ENCODE measurements at places on chromosomes 2 and 18.
A peak's percentile ranks its signal among the peaks of the same experiment; 100 is the strongest.

- DNase-seq = no peak
These were observed 191.7 kb upstream of the NDUFV2 start for GRCh38 chr18:8910843-8911242.

GRCh38 chr2:238370823-238371372 is 50.6 kb downstream of the TRAF3IP1 start:
- peak; percentile 87 for DNase-seq

GRCh38 chr2:127578411-127578810 is 42.9 kb downstream of the MYO7B start:
- no peak for DNase-seq

DNA sequence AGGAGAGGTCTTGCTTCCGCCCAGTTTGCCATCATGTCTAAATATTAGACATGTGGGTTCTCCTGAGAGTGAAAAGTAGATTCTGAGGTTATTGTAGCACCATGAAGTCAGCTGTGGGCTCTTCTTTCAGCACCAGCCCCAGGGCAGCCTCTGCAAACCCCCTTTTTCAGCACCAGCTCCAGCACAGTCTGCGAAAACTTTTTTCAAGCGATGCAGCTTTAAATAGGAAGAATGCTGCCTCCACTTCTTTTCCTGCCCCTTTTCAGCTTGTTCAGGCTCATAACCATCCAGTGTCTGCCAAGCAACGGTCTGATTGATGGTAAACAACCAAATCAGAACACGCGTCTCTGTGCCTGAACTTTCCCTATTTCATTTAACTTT is at the start of gene COL5A2:
COL5A2 (minus strand) TSS at position 192 of the 381 bp plus-strand sequence; CDS start at position 35, 157 bp downstream.
- DNase-seq = no peak

- DNase-seq = no peak
These were observed 149.0 kb downstream of the ADCYAP1 start for GRCh38 chr18:1053331-1054315.

DNA sequence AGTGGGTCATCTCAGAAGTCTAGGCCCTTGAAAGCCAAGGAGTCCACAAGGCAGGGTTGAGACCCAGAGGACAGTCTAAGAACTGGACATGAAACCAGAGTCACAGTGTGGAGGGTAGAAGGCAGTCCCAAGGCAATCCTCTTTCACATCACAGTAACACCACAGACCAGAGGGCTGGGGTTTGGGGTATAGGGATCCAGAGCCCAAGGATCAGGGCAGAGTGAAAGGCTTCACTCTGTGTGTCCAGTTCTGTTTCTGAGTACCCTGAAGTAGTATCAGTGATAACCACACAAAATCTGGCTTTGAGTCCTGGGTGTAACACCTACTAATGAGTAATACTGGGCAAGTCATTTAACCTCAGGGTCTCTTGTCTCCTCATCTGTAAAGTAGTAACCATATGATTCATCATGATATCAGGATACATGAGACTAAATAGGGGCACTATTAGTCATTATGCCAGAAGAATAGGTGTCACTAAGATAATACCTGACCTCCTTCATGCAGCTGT is 91.0 kb downstream of the ICA1L start:
- no peak for DNase-seq

GRCh38 chr2:69046221-69046662 is 33.3 kb downstream of the ANTXR1 start:
- no peak for DNase-seq

- DNase-seq = no peak
These were observed 196.4 kb downstream of the ARL4C start for GRCh38 chr2:234300391-234300925.

- no peak for DNase-seq
These were observed 92.5 kb upstream of the LRATD1 start for GRCh38 chr2:14540015-14540414.

- no peak for DNase-seq
These were observed 64.8 kb upstream of the STK39 start for GRCh38 chr2:168312036-168312822.

- no peak for DNase-seq
These were observed 81.8 kb downstream of the SCN9A start for GRCh38 chr2:166293984-166294383.

- no peak for DNase-seq
These were observed 180.6 kb downstream of the FSIP2 start for GRCh38 chr2:185919155-185919554.

- DNase-seq = no peak
These were observed 43.3 kb upstream of the LCLAT1 start for GRCh38 chr2:30403592-30404312.

DNA sequence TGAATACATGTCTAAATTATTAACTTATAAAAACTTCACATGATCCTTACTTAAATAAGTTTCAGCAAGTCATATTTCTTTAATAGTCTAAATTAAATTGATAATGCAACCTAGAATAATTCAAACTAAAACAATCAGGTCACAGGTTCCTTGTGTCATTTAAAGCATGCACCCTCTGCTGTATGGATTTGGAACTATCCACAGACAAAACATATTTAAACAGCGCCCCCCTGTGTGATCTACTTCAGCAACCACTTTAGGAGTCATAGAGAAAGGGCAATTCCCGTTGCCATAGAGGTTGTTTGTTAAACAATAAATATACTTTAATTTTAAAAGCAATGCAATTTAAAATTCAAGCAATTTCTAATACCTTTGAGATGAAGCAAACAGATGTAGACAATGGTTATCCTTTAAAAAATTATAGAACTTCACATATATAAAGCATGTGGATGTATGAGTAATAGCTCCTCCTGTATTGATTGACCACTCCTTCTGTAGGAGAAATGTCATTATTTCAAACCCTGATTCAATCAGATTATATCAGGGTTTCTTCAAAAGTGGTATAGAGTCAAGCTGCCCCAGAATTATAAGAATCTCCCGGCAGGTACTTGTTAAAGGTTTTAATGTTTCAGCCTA is 21.2 kb downstream of the GRB14 start:
- no peak for DNase-seq

GRCh38 chr18:78330766-78331165 is 648.9 kb upstream of the SALL3 start:
- no peak for DNase-seq

DNA sequence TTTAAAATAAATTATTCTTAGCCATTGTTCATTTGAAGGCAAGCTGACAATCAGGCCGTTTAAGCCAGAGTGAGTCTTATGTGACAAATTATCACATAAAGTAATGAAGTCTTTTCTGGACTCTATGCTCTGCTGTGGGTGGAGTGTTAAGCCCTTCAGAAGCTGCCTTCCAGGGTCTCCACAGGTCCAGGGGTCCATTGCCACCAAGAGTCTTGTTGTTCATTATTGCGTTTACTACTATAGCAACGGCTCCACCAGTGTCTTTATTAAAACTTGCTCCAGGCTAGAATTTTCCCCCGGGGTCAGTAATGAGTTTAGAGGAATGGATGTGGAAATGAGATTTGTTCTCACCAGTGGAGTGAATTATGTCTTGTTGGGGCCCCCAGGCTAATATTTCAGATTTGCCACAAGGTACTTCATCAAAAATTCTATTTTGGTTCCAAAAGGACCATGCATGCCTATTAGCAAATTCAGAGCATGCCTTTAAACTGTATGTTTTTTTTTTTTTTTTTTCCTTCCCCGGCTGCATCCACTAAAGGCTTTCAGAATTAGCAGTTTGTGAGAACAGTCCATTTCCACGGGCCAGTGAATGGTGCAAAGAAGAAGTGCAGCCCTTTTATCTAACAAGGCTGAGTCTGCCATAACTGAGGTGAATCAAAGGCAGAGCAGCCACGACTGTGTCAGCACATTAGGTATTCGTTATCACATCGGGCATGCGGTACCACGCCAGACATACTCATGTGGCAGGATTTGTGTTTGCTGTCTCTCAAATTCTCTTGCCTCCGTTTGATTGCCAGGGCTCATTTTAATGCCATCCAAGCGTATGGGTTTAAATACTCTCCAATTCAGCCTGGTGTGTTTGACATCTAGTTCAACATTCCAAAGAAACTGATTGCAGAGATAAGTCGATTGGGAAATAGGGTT is 26.2 kb upstream of the LRRTM1 start:
- DNase-seq = no peak

DNA sequence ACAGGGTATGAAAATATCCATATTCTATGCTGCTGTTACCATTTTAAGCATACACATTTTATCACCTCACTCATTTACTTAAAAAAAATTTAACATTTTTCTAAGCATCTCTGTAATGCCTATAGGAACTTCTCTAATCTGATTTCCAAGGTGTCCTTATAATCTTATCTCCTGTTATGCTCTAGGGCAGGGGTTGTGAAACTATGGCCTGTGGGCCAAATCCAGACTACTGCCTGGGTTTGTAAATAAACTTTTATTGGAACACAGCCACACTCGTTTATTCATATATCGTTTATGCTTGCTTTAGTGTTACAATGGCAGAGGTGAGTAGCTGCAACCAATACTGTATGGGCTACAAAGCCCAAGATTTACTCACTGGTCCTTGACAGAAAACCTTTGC is 151.6 kb downstream of the RAPGEF4 start:
- DNase-seq = no peak

GRCh38 chr2:223884399-223884798 is 47.0 kb upstream of the AP1S3 start:
- DNase-seq = no peak

- DNase-seq = peak; percentile 28
These were observed 10.5 kb upstream of the CDK15 start for GRCh38 chr2:201795607-201796477.

GRCh38 chr18:23232331-23232730 is 97.0 kb downstream of the CABLES1 start:
- DNase-seq = no peak

DNA sequence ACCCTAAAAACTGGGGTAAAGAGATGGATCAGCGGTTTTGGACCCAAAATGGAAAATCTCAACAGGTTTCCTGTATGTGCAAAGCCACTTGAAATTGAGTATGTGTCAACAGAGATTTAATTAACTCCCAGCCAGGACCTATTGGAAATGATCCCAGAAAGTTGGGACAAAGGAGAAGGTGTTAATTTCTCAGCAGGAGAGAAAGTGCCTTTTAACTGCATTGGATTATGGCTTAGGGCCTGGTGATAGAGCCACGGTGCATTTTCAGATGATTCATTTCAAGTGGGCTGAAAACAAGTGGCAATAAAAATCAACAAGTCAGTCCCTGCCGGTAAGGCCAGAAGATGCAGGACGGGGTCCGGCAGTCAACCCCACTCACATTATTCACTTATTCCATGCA is 80.2 kb upstream of the BCL11A start:
- DNase-seq = no peak

- peak; percentile 58 for DNase-seq
These were observed 9.9 kb downstream of the NFE2L2 start for GRCh38 chr2:177254433-177255226.

- no peak for DNase-seq
These were observed 144.8 kb upstream of the GPC1 start for GRCh38 chr2:240290432-240291336.

DNA sequence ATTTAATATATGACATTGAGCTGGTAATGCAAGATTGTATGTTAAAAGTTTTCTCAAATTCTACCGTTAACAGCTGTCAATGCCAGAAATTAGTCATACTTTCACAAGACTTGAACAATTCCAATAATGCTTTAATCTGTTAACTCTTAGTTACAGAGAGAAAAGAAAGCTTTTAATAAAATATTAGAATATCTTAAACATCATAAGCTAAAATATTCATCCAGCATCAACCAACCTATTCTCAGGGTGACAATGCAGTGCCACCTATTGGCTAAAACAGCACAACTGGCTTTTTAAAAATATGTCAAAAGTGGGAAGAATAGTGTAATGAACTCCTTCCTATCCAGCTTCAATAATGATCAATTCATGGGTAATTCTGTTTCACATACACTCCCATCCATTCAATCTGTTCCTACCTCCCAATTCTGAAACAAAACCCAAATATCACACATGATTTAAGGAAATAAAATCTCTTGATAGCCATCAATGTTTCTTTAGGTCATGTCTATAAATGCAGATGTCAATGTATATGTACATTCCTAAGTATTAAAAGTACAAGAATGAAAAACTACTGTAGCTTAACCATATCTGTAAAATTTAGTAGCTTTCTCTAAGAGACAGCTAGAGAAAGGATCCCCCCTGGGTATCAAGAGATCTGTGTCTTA is 79.8 kb upstream of the CCDC141 start:
- DNase-seq = no peak

GRCh38 chr2:545711-546650 is 131.2 kb downstream of the TMEM18 start:
- DNase-seq = no peak

- DNase-seq = no peak
These were observed 315.5 kb upstream of the MYT1L start for GRCh38 chr2:2646433-2647051.

- DNase-seq = no peak
These were observed 157.2 kb downstream of the SOCS6 start for GRCh38 chr18:70446063-70446462.

DNA sequence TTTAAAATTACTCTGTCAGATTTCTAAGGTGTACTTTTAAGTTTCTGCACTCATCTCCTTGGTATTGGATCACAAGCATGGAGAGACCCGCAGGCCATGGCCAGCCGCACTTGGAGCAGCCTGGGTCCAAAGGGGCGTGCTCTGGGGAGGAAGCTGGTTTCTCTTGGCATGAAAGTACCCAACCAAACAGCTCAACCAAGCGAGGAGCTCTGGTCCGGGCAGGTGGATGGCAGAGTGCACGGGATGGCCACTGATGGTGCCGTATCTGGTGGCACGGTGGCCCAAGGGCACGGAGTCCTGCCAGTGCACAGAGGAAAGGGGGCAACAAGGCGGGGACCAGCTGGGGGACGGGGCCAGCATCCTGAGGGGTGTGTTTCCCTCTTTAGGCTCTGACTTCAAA is 32.2 kb upstream of the MCFD2 start:
- no peak for DNase-seq

DNA sequence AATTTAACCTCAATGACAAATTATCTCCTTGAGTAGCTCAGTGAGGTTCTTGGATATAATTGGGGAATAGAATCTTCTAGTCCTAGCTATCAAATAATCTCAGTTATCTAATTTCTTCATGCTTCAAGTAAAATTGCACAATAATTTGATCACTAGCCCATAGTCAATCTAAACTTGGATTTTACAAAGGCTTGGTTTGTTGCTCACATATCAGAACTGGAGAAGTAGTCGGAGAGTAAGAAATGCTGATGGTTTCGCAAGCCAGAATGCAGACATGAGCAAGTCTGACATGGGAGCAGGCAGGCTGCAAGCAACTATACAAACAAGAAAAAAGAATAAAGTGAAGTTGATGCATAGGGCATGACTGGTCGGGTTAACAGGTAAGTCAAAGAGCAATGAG is 11.7 kb upstream of the PDE11A start:
- DNase-seq = no peak

DNA sequence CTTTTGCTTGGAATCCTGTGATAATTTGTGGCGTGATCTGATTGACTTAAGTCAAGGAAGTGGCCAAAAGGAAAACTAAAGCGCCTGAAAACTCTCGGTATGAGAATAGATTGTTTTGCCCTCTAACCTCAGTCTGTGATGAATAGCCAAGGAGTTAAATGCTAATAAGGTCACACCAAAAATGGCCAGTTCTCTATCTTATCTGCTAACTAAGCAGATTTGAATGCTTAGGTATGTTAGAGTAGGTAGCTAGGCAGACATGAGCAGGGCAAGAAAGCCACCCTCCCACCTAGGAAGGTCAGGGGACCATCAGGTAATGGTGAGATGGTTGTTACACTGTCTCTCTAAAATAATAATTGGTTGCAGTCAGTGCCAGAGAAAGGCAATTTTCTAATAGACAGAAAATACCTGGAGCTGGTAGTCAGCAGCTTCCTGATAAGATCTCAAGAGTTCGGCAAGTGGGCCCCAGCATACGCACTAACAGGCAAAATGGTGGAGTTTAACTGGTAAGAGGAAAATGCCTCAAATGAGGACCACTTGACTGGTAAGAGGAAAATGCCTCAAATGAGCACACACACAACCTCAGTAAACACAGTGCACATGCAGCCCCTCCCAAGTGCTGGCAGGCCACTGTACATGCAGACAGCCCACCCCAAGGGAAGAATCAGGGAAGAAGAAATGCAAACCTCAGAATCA is 468.4 kb downstream of the MBD2 start:
- DNase-seq = no peak
